ENCODE measurements at places on chromosomes 12 and 14.

GRCh38 chr14:99789581-99789980, 3.6 kb upstream of the EML1 start:
- DNase-seq, result no peak

DNA sequence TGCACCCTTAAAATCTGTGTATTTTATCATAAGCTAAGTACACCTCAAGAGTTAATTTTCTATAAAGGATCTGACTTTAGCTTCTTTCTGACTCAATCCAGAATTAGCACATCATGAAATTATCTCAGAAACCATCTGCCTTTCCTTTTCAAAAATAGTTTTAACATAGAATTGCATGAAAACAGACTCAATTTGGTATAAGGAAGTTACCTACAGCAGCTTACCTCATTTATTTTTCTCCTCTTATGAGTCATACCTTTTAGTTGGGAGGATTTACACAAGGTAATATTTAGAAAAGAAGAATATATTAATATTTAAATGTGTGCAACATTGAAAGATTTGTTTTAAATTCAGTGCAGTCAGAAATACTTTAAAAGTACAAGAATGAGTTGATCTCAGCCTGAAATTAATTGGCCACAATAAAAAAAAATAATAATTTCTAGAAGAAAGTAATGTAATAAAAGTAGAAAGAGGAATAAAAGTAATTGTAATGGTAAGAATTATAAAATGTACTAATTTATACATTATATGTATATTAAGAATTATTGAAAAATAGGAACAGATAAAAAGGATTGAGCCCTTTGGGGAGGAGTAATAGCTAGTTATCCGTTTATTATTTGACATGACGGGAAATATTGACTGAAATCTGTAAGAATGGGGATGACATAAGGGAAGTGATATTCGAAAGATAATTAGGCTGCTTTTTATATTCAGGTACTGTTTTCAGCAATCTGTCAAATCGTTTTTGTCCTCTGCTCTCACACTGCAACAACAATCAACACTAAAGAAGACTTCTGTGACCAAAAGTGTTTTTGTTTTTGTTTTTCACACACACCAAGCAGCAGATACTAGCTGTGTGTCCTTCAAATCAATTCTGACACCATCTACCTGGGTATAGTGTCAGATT, 20.5 kb downstream of the ADAM21 start:
- no peak for DNase-seq

DNA sequence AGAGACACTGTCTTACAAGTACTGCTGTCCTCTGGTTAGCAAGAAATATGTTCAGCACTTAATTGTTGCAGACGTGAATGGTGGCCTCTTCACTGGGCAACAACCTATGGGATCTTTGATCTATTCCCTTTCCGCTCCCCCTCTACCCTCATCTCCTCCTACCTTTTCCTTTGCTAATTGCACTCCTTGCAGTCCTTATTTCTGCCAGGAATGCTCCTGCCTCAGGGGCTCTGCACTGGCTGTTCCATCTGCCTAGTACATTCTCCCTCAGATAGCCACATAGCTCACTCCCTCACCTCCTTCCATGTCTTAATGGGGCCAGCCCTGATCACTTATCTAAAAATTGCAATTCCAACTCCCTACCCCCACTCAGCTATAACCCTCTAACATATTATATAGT, 4.5 kb upstream of the NFYB start:
- no peak for DNase-seq

- no peak for DNase-seq
Observed at GRCh38 chr14:99688210-99688581, 4.1 kb downstream of the CYP46A1 start.

GRCh38 chr12:26711569-26711968, 121.4 kb downstream of the ITPR2 start:
- no peak for DNase-seq

- no peak for DNase-seq
Observed at GRCh38 chr12:98399532-98399931, 115.9 kb upstream of the TMPO start.

DNA sequence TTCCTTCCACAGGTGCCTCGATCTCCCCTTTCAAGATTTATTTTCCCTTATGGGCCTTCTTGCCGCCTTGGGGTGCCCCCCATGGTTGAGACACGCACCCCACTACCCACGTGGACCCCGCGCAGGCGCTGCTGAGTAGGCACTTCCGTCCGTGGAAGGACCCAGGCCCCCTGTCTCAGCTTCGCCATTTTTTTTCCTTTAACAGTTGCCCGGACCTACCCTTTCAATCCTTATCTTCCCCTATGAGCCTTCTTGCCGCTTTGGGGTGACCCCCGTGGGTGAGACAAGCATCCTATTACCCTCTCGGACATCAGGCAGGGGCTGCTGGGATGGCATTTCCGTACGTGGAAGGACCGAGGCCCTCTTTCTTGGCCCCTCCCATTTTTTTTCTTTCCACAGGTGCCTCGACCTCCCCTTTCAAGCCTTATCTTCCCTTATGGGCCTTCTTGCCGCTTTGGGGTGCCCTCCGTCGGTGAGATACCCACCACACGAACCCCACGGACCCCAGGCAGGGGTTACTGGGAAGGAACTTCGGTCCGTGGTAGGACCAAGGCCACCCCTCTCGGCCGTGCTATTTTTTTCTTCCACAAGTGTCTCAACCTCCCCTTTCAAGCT, 268.2 kb downstream of the ALG10 start:
- DNase-seq, result no peak

- DNase-seq, result no peak
Observed at GRCh38 chr12:19574601-19575000, 135.3 kb downstream of the AEBP2 start.

DNA sequence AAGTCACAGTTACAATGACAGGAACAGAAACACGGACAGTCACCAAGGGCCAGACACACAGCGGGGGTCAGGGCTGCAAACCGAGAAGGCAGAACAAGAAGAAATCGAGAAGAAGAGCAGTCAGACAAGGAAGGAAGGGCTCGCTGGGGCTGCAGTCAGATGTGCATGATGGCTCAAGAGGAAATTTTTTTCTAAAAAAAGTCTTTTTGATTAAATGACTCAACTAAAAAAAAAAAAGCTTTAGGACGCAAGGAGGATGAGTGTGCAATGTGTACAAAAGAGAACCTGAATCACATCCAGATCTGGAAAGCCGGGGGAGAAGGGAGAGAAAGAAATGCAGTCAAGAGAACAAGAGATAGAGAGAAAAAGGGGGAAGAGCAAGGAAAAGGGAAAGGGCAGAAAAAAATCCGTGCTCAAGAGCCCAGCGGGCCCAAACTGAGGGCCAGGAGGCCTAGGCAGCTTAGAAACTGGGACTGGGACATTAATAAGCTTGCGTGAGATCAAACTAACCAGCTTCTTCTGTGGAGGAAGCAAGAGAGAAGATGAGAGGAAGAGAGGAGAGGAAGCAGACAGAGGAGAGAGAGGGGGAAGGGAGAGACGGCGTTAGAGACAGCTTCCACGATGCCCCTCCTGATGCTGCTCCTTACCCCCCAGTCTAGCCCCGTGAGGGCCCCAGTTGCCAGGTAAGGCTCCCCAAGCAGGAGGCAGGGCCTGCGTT, 6.7 kb downstream of the IFFO1 start:
- no peak for DNase-seq

GRCh38 chr12:106780010-106780631, 5.6 kb downstream of the RIC8B start:
- no peak for DNase-seq

DNA sequence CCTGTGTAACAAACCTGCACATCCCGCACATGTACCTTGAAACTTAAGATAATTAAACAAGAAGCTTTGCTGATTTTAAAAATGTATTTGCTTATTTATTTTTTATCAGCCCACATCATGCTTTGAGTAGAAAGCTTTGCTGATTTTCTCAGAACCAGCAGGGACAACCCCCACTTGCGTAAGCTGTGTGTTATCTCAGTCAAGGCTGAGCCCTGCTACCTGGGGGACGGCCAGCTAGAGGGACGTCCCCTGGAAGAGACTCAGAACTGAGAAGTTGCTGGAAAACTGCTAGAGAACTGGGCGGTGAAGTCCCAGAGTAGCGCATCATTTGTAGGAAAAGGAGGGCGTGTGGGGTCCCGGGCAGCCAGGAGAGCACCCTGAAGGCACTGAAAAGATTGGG, 4.1 kb upstream of the PLEK2 start:
- no peak for DNase-seq

DNA sequence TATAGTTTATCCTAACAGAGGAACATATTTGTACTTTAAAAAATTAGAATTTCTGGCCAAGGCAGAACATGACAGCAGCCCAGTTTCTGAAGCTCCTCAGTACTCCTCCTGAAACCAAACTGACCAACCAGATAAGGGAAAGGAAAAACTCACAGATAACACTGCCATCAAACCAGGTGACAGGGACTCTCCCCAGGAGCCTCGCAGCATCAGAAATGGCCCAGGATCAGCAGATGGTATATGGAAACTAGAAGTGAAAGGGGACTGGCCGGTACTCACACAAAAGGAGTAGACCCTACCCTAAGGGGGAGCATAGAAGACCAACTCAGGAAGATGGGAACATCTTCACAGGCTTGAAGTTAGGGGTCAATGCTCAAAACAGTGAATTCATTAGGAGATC, 22.0 kb downstream of the GALC start:
- DNase-seq, result no peak

DNA sequence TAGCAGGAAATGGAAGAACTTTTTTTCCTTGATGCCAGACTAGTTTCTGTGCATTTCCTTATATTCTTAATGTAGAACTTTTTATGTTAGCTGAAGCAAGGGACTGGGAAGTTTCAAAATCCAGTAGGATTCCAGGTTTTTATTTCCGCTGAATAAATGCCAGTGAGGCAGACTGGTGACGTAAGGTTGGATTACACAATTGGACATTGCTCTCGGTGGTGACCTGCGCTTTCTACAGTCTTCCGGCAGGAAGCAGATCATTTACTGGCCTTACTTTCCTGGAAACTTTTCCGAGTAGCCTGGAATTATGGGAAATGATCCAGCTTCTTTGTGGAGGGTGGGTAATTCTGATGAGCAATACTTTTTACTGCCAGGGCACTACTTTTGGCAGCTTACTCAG, 3.6 kb downstream of the IFT43 start:
- DNase-seq, result no peak

DNA sequence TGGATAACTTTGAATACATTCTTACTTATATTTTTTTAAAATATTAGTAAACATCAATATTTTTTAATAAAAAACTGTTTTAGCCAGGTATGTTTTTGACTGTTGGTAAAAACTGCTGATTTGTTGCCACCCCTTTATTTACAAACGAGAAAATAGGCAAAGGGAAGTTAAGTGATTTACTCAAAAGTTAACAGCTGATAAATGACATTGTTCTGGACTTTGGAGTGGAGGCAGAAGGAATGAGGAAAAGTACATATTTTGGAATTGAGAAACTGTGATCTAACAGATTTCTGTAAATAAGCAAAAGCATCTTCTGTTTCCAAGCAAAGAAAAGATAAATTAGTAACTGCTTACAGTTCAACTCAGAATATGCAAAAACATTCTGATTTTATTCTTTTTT, 4.5 kb downstream of the AP5M1 start:
- no peak for DNase-seq

DNA sequence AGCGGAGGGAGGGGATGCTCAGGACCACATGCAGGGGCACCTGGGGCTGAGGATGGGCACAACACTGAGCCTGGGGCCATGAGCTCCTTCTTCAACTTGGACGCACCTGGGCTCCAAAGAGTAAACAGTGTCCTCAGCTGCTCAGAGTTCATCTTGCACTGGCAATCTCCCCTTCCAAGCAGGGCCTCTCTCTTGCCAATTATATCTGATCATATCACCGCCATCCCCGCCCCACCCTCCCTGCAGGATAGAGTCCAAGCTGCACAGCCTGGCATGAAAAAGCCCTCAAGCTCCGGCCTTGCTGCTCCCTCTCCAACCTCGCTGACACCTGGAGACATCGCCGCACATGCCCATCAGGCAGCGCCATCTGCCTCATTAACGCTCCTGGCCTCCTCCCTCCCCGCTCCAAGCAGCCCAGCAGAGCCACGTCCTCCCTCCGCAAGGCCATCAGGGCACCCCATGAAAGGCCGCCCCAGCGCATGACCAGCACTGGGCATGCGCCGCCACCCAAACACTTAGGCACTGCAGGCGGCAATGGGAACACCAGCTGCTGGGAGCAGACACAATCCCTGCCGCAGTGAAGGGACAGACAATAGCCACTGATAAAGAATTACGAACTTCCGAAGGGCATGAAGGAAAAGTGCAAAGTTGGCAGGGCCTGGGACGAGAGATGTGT, 88.8 kb downstream of the CHGA start:
- DNase-seq, result no peak

- no peak for DNase-seq
Observed at GRCh38 chr14:68621400-68622365, 171.2 kb downstream of the ZFP36L1 start.

GRCh38 chr12:83642205-83642604, 955.5 kb downstream of the TMTC2 start:
- DNase-seq, result no peak

DNA sequence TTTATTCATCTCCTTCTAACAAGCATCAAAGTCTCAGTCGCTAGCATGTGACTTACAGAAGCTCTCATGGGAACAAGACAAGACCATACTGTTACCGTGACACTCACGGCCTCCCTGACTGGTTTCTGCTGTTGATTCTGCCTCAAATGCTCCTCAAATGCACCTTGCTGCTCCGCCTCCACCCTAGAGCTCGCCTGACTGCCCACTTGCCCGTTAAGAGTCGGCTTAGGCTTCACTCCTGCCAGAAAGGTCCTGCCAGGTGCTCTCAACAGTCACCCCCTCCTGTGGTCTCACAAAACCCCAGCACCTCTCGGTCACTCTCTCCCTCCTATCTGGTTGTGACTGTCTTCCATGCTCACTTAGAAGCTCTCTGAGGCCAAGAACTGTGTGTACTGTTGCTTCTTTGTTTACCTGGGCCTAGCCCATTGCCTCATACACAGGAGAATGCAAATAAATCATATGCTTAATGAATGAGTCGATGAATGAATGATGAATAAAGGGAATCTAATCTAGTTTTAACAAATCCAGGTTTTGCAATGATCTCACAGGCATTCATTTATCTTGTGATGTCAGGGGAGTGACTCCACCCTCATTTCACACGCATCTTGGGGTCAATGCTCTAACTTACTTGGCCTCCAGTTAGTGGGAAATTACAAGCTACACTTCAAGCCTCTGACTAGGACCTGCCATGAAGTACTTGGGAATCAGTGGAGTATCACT, 41.3 kb downstream of the SSH1 start:
- no peak for DNase-seq

All from NCI-H1436 (cell line).